CD4-positive, alpha-beta T cell treated with Interleukin-1 beta for 1 hour (primary cell): ENCODE measurements at places on chromosomes 1 and 21.

GRCh38 chr1:81695741-81696140 is 105.0 kb upstream of the ADGRL2 start:
- no peak for DNase-seq

GRCh38 chr1:243256590-243256989 is 749 bp downstream of the SDCCAG8 start:
- DNase-seq, result no peak

- no peak for DNase-seq
Observed at GRCh38 chr1:6538956-6539355, 15.4 kb downstream of the NOL9 start.

- no peak for DNase-seq
Observed at GRCh38 chr21:28742527-28742926, 250.2 kb downstream of the LTN1 start.

GRCh38 chr1:165306543-165307434 is 49.7 kb downstream of the LMX1A start:
- DNase-seq, result no peak

GRCh38 chr1:228698017-228698329 is 37.3 kb upstream of the RHOU start:
- DNase-seq, result no peak

DNA sequence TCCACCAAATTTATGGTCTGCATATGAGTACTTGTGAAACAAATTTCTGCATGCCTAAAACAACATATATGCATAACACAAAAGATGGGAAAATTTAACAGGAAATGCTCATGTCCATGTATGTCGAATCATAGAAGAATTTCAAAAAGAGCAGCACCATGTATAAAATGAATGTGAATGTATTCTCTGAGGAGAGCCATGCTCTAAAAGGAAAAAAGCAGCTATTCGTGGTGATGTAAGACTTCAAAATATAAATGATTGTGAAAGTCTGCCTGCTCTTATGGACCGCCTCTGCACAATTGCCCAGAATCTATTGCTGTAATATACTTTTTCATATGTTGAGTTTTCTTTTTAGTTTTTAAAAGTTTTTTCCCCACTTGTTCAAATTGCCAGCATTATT is 66.8 kb downstream of the EPB41 start:
- DNase-seq, result no peak

DNA sequence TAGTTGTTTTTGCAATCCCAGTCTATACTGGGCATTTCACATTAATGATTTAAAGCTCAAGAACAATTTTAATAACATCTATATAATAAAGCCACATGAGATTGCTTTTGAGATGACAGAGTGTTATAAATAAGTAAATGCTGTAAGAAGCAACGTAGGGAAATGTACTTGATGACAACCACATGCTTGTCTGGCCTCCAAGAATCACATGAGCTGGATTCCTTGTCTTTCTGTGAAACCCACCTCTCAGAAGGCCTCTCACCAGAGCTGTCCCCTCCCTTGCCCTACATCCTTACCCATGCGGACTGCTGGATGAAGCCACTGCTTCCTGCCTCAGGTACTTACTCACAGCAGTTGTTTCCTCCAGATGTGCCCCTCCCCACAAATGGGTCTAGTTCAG is 145.1 kb upstream of the CTTNBP2NL start:
- DNase-seq, result no peak

GRCh38 chr1:31694069-31694963 is 9.5 kb downstream of the COL16A1 start:
- no peak for DNase-seq

GRCh38 chr1:25477448-25478034 is 46.8 kb downstream of the MACO1 start:
- no peak for DNase-seq

GRCh38 chr1:32521165-32521564 is 18.1 kb upstream of the ZBTB8A start:
- no peak for DNase-seq

DNA sequence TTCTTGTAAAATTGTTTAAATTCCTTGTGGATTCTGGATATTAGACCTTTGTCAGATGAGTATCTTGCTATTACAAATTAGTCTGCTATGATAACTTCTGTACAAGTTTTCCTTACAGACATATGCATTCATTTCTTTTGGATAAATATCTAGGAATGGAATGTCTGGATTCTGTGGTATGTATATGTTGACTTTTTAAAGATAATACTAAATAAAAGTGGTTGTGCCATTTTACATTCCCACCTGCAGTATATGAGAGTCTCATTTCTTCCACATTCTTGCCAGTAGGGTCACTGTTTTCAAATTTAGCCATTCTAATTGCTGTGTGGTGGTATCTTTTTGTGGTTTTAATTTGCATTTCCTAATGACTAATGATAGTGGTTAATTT is 53.9 kb downstream of the SYDE2 start:
- DNase-seq, result no peak

- DNase-seq, result no peak
Observed at GRCh38 chr1:94559921-94560320, 18.4 kb upstream of the F3 start.

DNA sequence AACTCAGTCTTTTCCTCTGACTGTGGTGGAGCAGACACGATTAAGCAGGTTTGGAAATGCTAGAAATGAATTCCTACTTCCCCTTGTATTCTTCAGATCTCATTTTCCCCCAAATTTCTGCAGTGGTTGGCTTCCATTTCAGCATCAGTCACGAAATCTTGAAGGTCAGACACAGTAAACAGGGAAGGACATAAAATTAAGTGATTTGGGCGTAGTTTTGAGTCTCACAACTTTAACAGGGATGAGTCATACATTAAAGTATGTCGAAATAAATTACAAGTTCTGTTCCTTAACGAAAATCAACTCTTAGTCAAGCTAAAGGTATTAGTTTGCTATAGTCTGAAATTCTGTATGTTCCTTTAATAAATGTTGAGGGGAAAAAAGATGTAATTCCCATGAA is 61.1 kb downstream of the HNRNPR start:
- DNase-seq, result no peak

DNA sequence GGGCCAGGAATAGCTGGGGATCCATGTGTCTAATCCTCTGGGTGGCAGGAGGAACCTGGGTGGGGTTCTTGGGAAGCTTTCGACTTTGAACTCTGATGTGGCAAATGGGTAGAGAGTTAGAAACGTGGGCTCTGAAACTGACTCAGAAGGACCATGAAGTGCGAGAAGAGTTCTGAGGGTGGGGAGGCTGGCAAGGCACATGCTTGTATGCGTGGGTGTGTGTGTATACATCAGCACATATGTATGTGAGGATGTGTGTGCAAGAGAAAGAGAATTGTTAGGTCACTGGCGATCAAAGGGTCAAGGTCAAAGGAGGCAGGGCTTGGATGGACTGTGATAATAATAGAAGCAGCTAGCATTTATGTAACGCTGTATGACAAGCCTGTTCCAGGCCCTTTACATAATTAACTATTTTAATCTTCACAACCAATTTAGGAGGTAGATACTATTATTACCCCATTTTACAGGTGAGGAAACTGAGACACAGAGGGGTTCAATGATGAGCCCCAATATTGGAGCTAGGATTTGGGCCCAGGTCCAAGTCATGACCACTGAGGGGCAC is 84.5 kb upstream of the POU3F1 start:
- no peak for DNase-seq

DNA sequence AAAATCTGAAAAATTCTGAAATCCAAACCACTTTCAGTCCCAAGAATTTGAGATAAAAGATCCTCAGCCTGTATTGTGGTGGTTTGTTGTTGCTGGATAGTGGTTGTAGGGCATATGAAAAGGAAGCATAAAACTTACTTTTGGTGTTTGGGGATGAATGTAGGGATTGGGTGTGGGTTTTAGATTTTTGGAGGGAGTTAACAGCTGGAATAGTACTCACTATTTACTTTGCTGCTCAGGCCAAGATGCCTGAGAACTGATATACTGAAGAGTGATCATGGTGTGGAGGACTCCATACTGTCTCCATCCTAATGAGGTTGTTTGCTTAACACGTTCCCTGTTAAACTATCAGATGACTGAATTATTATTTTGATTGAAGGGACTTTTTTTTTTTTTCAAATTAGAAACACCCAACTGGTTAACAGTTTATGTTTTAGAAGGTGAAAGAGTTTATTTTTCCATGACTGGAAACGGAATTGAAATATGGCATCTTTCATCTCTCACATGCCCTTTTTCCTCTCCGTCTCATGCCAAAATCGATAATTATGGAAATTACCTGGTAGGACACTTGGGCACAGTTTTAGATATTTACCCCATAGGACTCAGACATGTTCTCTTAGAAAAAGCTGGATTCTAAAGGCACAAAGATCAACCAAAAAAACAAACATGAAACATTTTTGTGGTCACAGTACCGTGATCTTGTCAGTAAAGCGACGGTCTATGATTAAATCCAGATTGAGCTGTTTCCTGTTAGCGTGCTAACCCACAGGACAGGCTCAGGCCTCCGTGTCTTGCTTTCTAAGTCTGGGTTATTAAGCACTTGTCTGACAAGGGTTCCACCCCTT is 37.3 kb downstream of the RGL1 start:
- no peak for DNase-seq

DNA sequence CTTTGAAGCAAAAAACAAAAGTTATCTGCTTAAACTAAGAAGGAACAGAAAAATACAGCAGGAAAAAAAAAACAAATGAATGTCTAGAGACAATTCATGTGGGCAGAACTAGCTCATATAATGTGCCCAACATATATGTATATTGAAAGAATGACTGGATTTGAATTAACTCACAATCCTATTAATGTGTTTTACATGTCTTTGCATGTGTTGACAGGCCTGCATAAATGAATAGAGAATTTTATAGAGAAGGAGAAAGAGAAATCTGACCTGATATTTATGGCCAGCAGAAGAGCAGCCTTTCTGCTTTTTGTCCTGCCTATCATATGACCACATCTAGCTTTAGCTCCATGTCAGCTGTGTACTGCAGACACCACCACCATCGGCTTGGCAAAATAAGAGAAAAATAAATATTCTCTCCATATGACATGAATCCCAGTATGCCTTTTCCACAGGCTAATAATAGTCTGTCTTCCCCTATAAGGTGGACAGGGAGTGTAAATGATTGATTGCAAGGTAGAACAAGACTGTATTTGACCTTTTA is 171.5 kb upstream of the PALMD start:
- no peak for DNase-seq

GRCh38 chr1:168285971-168286927 is 5.6 kb downstream of the TBX19 start:
- no peak for DNase-seq

DNA sequence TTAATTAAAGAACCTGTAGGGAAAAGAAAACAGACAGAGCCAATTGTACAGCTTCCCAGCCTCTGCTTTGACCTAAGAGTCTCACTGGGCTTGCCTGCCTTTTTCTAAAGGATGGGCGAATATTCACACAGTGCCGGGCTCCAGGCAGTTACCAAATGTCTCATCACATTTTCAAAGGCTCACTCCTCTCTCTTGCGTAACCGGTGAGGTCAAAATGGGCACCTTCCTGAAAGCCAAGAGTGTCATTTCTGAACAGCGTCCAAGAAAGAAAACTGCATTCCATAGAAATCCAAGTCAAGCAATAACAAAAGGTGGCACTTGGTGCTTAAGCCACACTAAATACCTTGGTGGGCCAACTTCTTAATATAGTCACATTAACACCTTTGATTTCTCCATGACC is 710 bp upstream of the PALMD start:
- no peak for DNase-seq

- no peak for DNase-seq
Observed at GRCh38 chr1:69987881-69988280, 217.5 kb downstream of the LRRC40 start.

DNA sequence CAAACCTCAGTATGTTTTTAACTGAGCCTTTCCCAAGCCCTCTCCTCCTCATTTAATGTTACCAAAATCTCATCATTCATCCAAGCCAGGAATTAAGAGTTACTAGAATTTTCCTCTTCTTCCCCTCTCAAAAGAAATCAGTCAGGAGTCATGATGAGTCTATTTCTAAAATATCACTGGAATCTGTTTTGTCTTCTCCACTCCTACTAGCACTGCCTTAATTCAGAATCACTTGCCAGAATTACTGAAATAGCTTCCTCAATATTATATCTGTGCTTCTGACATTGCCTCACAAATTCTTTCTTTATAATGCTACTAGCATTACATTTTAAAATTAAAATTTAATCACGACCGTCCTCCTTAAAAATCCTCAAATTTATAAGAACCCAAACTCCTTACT is 106.1 kb downstream of the PTGER3 start:
- no peak for DNase-seq

GRCh38 chr1:192256674-192257334 is 60.0 kb upstream of the RGS21 start:
- DNase-seq, result no peak

- peak; percentile 61 for DNase-seq
Observed at GRCh38 chr1:186082235-186082937, 292.7 kb downstream of the TPR start.

- no peak for DNase-seq
Observed at GRCh38 chr1:220879509-220880361, 492 bp downstream of the HLX start.

GRCh38 chr1:60133000-60133673 is 59.6 kb upstream of the C1orf87 start:
- DNase-seq, result no peak

DNA sequence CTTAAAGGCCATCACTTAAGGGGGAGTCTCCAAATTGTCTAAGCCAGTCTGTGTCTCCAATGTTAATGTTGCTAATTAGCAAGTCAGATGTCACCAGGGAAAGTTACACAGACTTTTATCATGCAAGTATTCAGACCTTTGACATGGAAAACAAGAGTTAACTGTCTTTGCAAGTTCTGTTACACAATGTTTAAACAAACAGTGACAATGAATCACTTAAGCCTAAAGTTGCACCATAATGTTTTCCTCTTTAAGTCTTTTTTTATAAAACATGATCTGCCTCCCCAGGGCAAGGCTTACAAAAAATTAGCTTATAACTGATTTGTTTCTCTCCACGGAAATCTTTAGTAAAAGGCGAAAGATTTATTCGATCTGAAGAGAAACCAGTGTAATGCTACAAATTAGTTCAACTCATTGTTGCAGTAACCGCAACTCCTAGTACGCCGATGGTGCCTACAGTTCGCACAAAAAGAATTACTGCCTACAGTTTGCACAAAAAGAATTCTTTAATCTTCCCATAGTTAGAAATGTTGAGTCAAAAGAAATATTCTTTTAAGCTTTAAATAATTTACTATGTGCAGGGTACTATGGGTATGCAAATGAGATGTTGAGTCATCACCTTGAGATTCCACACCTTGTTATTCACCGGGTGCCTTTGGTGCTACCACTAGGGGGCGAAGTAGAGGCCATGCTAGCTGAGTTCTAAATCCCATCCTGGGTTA is 45.3 kb downstream of the HHAT start:
- peak; percentile 56 for DNase-seq

GRCh38 chr1:80212948-80213347 is 1206.4 kb upstream of the ADGRL4 start:
- no peak for DNase-seq
